ENCODE measurements at places on chromosomes 12 and 14. TPM values are rescaled to one million over a fixed set of nuclear protein-coding genes. Genes with fewer than 3 reads are reported as not detected.

GRCh38 chr14:67973436-67973835 lies 153.9 kb downstream of the RAD51B start:
- H3K36me3 ChIP-seq, result no peaks in the 10 kb centered on the region
- H3K4me1 ChIP-seq, result peaks cover 4% of the 10 kb centered on the region
- no peak overlapping the region for H3K4me3 ChIP-seq
- DNase-seq, result no peak
- no peaks in the 10 kb centered on the region for H3K27me3 ChIP-seq

DNA sequence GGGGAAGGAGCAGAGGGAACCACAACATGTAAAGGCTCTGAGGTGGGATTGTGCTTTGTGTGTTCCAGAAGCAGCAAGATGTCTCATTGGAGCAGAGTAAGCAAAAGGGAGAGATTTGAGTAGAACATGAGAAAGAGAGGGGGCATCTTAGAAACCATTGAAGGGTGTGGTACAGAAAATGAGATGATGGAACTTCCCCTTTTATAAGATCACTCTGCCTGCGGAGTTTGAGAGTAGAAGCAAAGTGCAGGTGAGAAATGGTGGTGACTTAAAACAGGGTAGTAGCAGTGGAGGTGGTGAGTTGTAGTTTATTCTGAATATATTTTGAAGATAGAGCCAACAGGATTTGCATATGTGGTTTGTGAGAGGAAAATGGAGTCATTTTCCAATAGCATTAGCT lies 56.0 kb downstream of the FBXO34 start:
- no peaks in the 10 kb centered on the region for H3K27me3 ChIP-seq
- H3K27ac ChIP-seq, result no peak overlapping the region
- no peaks in the 10 kb centered on the region for H3K36me3 ChIP-seq
- peaks cover 20% of the 10 kb centered on the region for H3K4me1 ChIP-seq
- DNase-seq, result no peak

DNA sequence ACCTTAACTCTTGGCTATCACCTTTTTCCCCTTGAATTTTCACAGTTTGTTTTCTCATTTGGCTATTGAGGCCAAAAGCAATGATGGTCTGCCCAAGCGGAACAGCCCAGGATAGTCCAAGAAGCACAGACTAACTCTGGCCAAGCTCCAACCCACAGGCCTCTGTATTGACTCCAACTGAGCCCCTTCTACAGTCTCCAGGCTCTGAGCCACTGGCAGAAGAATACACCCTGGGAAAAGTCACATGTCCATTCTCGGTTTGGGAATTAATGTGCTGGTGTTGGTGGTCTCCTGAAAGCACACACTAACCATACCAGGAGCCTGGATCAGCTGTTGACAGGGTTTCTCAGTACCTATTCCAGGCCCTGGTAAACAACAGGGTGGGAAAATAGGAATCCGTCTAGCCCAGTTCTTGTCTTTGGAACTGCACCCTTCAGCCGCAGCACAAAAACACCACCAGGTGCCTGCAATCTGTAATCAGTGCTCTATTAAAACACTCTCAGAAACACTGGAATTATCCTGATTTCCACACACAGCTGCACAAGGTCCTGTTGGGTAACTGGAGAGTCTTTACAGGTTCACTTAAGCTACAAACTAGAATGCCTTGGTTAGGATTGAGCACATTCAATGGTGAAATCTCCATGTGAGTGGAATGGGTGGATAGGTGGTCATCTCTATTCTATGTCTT lies 63.6 kb downstream of the STXBP6 start:
- no peak overlapping the region for H3K27ac ChIP-seq
- no peaks in the 10 kb centered on the region for H3K27me3 ChIP-seq
- peak; percentile 67 for DNase-seq
- no peaks in the 10 kb centered on the region for H3K36me3 ChIP-seq

- no peaks in the 10 kb centered on the region for H3K36me3 ChIP-seq
- no peaks in the 10 kb centered on the region for H3K27me3 ChIP-seq
- H3K4me3 ChIP-seq, result peak overlapping the region; percentile 71
- no peaks in the 10 kb centered on the region for H3K4me1 ChIP-seq
- DNase-seq, result peak; percentile 48
- H3K27ac ChIP-seq, result peak overlapping the region; percentile 95
These were observed 1.2 kb upstream of the WSB2 start for GRCh38 chr12:118061873-118062843.

- H3K27me3 ChIP-seq, result no peaks in the 10 kb centered on the region
- peak overlapping the region; percentile 55 for H3K27ac ChIP-seq
- no peak overlapping the region for H3K4me3 ChIP-seq
- no peak for DNase-seq
- no peaks in the 10 kb centered on the region for H3K36me3 ChIP-seq
These were observed 225.5 kb downstream of the ERC1 start for GRCh38 chr12:1216560-1216959.

GRCh38 chr14:104743461-104744380 lies 9.2 kb upstream of the SIVA1 start:
- no peaks in the 10 kb centered on the region for H3K27me3 ChIP-seq
- no peaks in the 10 kb centered on the region for H3K36me3 ChIP-seq

DNA sequence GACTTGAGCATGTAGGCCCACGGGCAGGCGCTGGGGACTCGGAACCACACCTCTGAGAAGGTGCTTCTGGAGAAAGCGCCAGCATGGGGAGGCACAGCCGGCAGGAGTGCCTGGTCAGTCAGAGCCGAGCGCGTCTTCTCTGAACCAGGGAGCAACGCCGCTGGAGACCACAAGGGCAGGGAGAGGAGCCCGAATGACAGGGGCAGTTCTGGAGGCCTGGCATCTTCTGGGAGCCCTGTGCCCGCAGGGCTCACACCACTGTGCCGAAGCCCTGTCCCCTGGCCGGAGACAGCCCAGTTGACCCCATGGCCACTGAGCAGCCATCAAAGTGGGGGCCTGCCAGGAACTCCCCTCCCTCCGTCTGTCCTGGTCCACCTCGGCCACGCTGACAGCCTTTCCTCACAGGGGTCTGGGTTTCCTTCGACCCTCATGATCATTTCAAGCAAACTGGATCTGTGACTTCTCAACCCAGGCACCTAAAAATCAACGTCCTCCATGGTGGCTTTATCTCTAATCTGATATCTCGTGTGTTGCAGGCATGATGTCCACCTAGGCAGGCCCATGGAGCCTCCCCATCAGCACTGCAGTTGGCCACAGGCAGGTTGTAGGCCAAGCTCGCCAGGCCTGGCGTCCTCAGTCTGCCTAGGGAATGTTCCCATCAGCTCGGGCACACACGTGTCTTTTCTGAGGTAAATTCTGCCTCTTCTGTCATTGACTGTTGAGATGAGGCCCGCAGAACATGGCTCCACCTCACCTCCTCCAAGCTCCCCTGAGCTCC lies 299.3 kb upstream of the RTL1 start:
- DNase-seq, result no peak
- H3K4me1 ChIP-seq, result no peaks in the 10 kb centered on the region
- no peaks in the 10 kb centered on the region for H3K27me3 ChIP-seq
- H3K36me3 ChIP-seq, result no peaks in the 10 kb centered on the region

- H3K27me3 ChIP-seq, result no peaks in the 10 kb centered on the region
- H3K36me3 ChIP-seq, result no peaks in the 10 kb centered on the region
- no peak for DNase-seq
- H3K27ac ChIP-seq, result no peak overlapping the region
- no peaks in the 10 kb centered on the region for H3K4me1 ChIP-seq
These were observed 319.2 kb downstream of the PDZRN4 start for GRCh38 chr12:41507286-41507685.

GRCh38 chr12:89893972-89894706 lies 185.5 kb upstream of the ATP2B1 start:
- DNase-seq, result no peak
- H3K4me3 ChIP-seq, result no peak overlapping the region
- H3K36me3 ChIP-seq, result no peaks in the 10 kb centered on the region
- H3K27ac ChIP-seq, result no peak overlapping the region
- no peaks in the 10 kb centered on the region for H3K27me3 ChIP-seq

- H3K4me1 ChIP-seq, result no peaks in the 10 kb centered on the region
- H3K27ac ChIP-seq, result no peak overlapping the region
- no peaks in the 10 kb centered on the region for H3K36me3 ChIP-seq
These were observed 205.1 kb downstream of the PTPRO start for GRCh38 chr12:15527201-15528080.

- no peaks in the 10 kb centered on the region for H3K27me3 ChIP-seq
- H3K27ac ChIP-seq, result no peak overlapping the region
- no peaks in the 10 kb centered on the region for H3K4me1 ChIP-seq
These were observed 17.0 kb downstream of the EAPP start for GRCh38 chr14:34522496-34522895.

DNA sequence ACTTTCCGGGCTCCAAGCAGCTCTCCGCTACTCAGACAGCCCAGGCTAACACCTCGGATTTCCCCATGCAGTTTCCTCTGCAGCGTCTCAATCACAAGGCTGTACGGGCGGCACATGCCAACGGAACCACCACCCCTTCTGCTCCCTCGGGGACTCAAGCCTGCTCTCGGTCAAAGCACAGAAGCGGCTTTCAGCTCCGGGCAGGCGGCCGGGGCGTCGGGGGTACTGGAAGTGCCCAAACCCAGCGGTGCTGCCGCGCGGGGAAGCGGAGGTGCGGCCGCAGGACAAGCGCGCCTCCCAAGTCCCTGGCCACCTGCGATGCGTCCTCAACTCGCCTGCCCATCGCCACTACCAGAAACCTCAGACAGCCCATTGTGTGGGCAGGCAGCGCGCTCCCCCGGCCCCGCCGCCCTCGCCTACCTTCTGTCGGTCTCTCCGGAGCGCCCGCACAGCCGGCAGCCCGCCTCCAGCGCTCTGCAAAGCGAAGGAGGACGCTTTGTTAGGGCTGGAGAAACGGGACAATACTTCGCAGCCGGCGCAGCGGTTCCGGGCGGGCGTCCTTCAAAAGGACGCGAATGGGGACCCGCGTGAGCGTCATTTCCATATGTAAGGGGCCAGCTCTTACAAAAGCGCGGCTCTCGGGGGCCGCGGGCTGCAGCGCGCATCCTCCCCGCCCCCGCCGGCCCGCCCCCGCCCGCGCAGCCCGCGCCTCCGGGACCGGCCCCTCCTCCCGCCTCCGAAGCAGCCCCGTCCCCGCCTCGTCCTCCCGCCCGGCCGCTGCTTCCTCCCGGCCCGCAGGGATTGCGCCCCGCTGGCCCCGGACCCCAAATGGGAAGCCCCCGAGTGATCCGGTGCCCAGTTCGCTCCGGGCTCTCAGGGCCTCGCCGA lies 674 bp downstream of the NIN start:
- no peaks in the 10 kb centered on the region for H3K36me3 ChIP-seq
- H3K4me3 ChIP-seq, result peak overlapping the region; percentile 90
- DNase-seq, result peak; percentile 59
- peak overlapping the region; percentile 94 for H3K27ac ChIP-seq
- H3K4me1 ChIP-seq, result peaks cover 4% of the 10 kb centered on the region
- no peaks in the 10 kb centered on the region for H3K27me3 ChIP-seq

- no peaks in the 10 kb centered on the region for H3K36me3 ChIP-seq
- no peak overlapping the region for H3K27ac ChIP-seq
- H3K4me1 ChIP-seq, result no peaks in the 10 kb centered on the region
- no peaks in the 10 kb centered on the region for H3K27me3 ChIP-seq
- H3K4me3 ChIP-seq, result no peak overlapping the region
These were observed 311.3 kb downstream of the C12orf75 start for GRCh38 chr12:105641749-105642148.

DNA sequence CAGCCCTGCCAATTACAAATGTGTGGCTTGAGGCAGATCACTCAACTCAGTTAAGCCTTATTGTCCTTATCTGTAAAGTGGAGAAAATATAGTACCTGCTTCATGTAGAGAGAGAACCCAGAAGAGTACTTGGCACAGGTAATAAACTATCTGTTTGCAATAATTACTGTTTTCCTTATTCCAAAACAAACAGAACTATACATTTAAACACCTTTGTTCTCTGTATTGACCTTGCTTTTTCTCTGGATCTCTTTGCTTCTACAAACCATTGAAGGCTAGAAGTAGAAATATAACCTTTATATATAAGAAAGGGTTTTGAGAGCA lies 70.8 kb upstream of the SRSF5 start:
- H3K27me3 ChIP-seq, result no peaks in the 10 kb centered on the region
- H3K36me3 ChIP-seq, result no peaks in the 10 kb centered on the region
- peak overlapping the region; percentile 90 for H3K27ac ChIP-seq
- no peak overlapping the region for H3K4me3 ChIP-seq
- no peak for DNase-seq
- H3K4me1 ChIP-seq, result peaks cover 75% of the 10 kb centered on the region

- H3K27ac ChIP-seq, result no peak overlapping the region
- H3K27me3 ChIP-seq, result peaks cover 22% of the 10 kb centered on the region
- H3K4me3 ChIP-seq, result no peak overlapping the region
- no peaks in the 10 kb centered on the region for H3K4me1 ChIP-seq
- no peak for DNase-seq
- no peaks in the 10 kb centered on the region for H3K36me3 ChIP-seq
These were observed 5.1 kb upstream of the DLK1 start for GRCh38 chr14:100721568-100721967.

DNA sequence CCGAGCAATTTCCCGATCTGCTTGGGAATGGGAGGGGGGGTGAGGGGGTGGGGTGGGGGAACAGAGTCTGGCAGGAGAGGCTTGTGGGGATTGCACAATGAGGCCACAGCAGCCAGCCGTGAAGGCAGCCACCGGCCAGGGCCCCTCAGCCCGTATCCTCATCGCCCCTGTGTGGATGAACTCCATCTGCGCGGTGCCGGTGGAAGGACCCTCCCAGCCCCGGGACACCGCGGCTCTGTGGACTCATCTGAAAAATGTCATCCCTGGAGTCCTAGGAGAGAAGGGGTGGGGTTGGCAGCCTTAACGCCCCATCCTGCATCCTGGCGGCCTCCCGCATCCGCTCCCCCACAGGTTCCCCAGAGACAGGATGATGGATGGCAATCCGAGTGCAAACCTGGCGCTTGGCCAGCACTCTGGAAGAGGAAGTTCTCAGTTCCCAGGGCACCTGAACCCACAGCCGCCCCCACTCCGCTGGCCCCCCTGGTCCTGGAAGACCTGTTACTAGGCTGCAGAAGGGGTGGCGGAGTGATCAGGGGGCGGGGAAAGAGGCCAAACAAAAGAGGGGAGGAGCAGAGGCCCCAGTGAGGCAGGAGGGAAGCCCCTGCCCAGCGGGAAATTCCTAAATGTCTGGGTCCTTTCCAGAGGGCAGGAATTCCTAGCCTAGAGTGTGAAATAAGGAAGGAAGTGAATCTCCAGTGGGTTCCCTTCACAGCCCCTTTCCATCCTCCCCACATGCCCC lies 1.2 kb upstream of the TNFAIP2 start:
- H3K27ac ChIP-seq, result peak overlapping the region; percentile 96
- DNase-seq, result peak; percentile 89
- H3K27me3 ChIP-seq, result no peaks in the 10 kb centered on the region
- H3K36me3 ChIP-seq, result no peaks in the 10 kb centered on the region
- peak overlapping the region; percentile 63 for H3K4me3 ChIP-seq

- DNase-seq, result peak; percentile 71
- H3K4me1 ChIP-seq, result peaks cover 35% of the 10 kb centered on the region
- H3K36me3 ChIP-seq, result no peaks in the 10 kb centered on the region
- peak overlapping the region; percentile 68 for H3K4me3 ChIP-seq
- peak overlapping the region; percentile 83 for H3K27ac ChIP-seq
These were observed 458 bp downstream of the SSPN start for GRCh38 chr12:26195641-26196420.

Gene GZMH
- total RNA-seq, result 3.6 TPM

Gene GLIPR1L1
- total RNA-seq, result not detected

Gene PLCZ1
- total RNA-seq, result not detected

Gene SPX
- total RNA-seq, result 7.2 TPM

Gene APOF
- total RNA-seq, result not detected

Gene ZDHHC22
- not detected for total RNA-seq

Gene C3AR1
- total RNA-seq, result 4.4 TPM

Gene CACNA2D4
- 0.69 TPM for total RNA-seq

Gene NYNRIN
- total RNA-seq, result 5.8 TPM
